ENCODE measurements at places on chromosomes 4 and X. TPM values are rescaled to one million over a fixed set of nuclear protein-coding genes. Genes with fewer than 3 reads are reported as not detected.

GRCh38 chr4:126916626-126917140 is 716.1 kb upstream of the INTU start:
- H3K27ac ChIP-seq = no peak overlapping the region
- no peaks in the 10 kb centered on the region for H3K4me1 ChIP-seq
- H3K4me3 ChIP-seq = no peak overlapping the region
- H3K27me3 ChIP-seq = no peaks in the 10 kb centered on the region
- H3K36me3 ChIP-seq = no peaks in the 10 kb centered on the region

DNA sequence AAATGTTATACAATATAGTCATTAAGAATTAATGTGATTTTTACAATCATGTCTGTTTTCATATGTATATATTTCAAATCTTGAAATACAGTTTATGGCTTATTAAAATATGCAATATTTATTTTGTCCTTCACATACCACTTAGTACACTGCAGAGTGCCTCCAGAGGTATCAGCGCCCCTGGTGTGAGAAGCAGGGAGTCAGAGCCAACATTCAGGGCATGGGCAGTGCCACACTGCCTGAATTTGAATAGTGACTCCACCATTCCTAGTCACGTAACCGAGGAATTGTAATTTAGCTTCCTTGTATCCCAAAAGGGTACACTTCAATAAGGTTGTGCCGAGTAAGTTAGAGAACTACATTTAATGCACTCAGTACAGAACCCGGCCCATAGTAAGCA is 4.3 kb upstream of the C4orf54 start:
- no peak for DNase-seq
- no peak overlapping the region for H3K4me3 ChIP-seq
- no peaks in the 10 kb centered on the region for H3K27me3 ChIP-seq
- no peak overlapping the region for H3K27ac ChIP-seq
- no peaks in the 10 kb centered on the region for H3K36me3 ChIP-seq

DNA sequence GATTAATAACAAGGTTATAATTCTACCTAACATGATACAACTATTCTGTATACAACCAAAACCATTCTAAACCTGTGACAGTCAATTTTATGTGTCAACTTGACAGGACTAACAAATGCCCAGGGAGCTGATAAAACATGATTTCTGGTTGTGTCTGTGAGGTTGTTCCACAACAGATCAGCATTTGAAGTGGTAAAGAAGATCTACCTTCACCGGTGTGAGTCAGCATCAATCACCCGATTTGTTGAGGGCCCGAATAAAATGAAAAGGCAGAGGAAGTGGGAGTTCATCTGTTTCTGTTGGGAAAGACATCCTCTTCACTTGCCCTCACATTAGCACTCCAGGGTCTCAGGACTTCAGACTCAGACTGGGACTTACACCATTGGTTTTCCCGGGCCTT is 187.9 kb downstream of the MAB21L2 start:
- DNase-seq = no peak
- H3K27ac ChIP-seq = no peak overlapping the region
- no peaks in the 10 kb centered on the region for H3K4me1 ChIP-seq
- no peak overlapping the region for H3K4me3 ChIP-seq

The PABPC5 gene
- 4.8 TPM for total RNA-seq

DNA sequence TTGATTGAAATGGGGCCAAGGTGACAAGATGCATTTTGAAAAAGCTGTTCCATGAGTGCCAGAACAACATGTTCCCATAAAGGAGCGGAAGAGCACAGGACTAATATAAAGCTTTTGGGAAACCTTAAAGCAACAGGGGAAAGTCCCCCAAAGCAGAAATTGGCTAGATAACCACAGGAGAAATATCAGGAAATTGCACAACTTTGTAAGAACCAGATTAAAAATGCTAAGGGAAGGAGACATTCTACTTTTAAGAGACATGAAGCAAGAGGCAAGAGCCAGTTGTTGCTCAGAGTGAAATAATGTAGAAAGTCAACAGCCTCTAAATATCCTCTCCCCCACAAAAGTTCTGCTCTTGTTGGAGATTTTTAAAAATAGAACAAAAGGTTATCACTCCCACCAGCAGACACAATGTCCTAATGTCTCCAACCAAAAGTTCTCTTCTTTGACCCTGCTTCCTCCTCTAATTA is 85.2 kb upstream of the LNX1 start:
- no peak for DNase-seq
- no peaks in the 10 kb centered on the region for H3K27me3 ChIP-seq
- H3K36me3 ChIP-seq = no peaks in the 10 kb centered on the region
- H3K4me3 ChIP-seq = no peak overlapping the region
- H3K27ac ChIP-seq = peak overlapping the region; percentile 66

GRCh38 chrX:22527302-22527701 is 254.6 kb downstream of the CBLL2 start:
- no peak overlapping the region for H3K4me3 ChIP-seq
- H3K4me1 ChIP-seq = no peaks in the 10 kb centered on the region
- H3K27ac ChIP-seq = no peak overlapping the region
- no peaks in the 10 kb centered on the region for H3K27me3 ChIP-seq
- H3K36me3 ChIP-seq = no peaks in the 10 kb centered on the region

GRCh38 chr4:180808862-180809261 is 1434.3 kb upstream of the TENM3 start:
- no peaks in the 10 kb centered on the region for H3K27me3 ChIP-seq
- no peak overlapping the region for H3K27ac ChIP-seq
- H3K36me3 ChIP-seq = no peaks in the 10 kb centered on the region
- no peak for DNase-seq
- no peak overlapping the region for H3K4me3 ChIP-seq
- H3K4me1 ChIP-seq = no peaks in the 10 kb centered on the region

DNA sequence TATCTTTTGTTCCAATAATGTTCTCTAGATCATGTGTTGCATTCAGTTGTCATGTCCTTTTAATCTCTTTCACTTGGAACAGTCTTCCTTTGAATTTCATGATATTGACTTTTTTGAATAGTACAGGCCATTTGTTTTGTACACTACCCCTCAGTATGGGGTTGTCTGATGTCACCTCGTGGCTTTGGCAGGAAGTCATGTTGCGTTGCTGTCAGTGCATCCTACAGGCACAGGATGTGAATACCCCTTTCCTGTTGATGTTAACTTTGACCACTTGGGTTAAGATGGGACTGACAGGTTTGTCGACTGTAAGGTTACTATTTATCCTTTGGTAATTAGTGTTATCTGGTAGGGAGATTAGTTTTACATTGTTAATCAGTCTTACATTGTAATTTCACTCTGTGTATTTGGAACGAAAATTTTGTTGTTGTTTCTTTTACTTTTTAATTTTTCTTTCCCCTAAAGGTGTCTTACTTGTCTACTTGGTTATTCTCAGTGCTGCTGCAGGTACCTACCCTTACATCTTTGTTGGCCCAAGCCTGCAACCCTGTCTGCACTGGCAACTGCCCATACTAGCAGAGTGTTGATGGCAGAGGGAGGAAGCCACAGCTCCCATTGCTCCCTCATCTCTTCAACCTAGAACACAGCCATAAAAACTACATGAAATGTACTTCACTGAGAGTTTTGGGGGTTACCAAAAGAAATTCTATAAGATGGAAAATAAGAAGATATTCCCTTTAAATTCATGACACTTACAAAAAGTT is 14.7 kb upstream of the ATP8A1 start:
- no peaks in the 10 kb centered on the region for H3K36me3 ChIP-seq
- DNase-seq = no peak
- no peaks in the 10 kb centered on the region for H3K27me3 ChIP-seq
- peaks cover 28% of the 10 kb centered on the region for H3K4me1 ChIP-seq
- no peak overlapping the region for H3K27ac ChIP-seq

DNA sequence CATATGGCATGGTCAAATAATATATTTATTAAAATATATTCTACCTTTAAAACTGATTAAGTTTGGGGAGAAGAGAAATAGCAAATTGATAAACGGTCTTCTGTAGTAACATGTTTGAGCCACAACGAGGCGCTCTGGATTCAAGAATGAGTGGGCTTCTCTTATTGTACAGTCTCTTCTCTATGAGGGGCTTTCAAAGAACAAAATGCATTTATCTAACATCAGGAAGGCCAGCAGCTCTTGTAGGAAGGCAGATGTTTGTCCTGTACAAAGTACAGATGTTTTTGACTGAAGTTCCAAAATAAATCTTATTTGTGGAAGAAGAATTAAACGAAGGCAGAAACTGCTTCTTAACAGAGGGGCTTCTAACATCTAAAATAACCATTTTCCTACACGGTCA is 153.6 kb downstream of the RASL11B start:
- H3K4me3 ChIP-seq = no peak overlapping the region
- peaks cover 55% of the 10 kb centered on the region for H3K4me1 ChIP-seq
- no peaks in the 10 kb centered on the region for H3K36me3 ChIP-seq
- no peaks in the 10 kb centered on the region for H3K27me3 ChIP-seq
- no peak for DNase-seq

Data from spleen (tissue), 13 donors.